ENCODE measurements at places on chromosomes 7 and 10.

DNA sequence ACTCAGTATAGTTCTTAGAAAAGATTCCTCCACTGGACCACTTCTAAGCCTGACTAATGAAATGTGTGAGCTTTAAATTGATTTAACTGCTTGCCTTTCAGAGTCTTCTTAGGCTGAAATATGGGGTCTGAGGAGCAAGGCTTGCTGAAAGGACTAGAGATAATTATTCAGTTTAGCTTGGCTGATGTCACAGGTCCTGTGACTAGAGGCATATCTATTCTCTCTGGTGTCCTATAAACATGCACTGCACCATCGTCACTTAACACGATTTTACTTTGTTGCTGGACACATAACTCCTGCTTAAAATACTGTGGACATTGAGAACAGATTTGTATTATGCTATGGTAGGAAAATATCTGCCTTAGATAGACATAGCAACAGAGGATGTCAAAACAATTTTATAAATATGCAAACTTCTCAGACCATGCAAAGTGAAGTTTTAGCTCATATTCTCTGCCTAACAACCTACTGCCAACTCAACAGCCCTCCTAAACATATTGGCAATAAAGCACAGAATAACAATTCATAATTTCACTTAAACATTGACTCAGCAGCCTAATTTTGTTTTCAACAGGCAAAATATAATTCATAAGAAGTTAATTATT is 80.2 kb downstream of the RNF133 start:
- DNase-seq = no peak

DNA sequence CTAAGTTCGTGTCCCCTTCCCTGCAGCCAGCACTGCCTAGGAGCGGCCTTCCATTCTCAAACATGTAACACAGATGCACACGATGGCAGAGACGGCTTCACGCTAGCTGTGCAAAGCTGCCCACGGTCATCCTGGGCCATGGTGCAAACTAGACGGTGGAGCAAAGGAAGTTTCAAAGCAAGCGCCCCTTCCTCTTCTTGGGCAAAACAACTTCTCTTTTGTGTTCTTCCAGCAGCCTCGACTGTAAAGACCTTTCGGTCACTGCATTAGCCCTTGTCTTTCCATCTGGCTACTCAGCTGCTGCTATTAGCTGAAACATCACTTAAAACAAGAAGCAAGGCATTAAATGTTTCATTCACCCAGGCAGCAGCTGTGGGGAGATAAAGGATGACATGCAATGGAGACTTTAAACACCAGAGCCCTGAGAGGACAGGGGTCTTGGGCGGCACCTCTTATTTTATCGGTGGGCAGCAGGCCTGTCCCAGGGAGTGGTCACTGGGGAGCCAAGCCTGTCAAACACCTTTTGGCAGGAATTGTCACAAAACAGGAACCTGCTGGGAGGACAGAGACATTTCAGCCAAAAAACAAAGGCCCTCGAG is 214.8 kb downstream of the KLF6 start:
- DNase-seq = no peak

- no peak for DNase-seq
Observed at GRCh38 chr7:32658034-32658433, 162.7 kb downstream of the AVL9 start.

GRCh38 chr10:61669849-61670248 is 7.1 kb downstream of the CABCOCO1 start:
- DNase-seq = no peak

DNA sequence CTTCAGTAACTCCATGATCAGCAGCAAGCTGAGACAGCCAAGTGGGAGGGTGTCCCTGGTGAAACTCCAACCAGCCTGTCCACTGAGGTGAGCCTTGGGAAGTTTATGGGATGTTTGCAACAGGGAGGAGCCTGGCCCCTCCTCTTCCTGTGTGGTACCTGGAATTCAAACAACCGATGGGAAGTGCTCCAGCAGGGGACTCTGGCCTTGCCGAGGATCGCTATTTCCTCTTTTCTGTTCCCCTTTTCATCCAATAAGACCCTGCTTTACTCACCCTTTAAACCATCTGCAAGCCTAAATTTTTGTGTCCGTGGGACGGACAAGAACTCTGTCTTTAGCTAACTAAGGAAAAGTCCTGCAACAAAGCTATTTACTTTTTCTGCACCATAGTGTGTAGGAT is 491.1 kb upstream of the ZMIZ1 start:
- DNase-seq = no peak

DNA sequence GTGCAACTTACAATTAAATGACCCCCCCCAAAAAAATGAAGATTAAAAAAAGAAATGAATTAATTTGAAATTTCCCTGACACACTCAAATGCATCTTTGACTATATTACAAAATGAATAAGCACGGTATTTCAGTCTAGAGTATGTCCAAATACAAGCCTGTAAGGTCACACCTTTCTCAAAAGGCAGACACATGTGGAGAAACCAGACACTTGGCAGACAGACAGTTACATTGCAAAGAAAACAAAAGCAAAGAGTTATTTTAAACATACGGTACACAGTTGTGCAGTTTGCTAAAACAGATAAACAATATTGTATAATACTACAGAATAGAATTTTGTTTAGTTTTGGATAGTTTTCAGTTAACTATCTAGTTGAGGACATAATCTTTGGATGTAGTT is 153.0 kb downstream of the ATE1 start:
- no peak for DNase-seq

- no peak for DNase-seq
Observed at GRCh38 chr10:13891128-13892000, 304.6 kb downstream of the PRPF18 start.

DNA sequence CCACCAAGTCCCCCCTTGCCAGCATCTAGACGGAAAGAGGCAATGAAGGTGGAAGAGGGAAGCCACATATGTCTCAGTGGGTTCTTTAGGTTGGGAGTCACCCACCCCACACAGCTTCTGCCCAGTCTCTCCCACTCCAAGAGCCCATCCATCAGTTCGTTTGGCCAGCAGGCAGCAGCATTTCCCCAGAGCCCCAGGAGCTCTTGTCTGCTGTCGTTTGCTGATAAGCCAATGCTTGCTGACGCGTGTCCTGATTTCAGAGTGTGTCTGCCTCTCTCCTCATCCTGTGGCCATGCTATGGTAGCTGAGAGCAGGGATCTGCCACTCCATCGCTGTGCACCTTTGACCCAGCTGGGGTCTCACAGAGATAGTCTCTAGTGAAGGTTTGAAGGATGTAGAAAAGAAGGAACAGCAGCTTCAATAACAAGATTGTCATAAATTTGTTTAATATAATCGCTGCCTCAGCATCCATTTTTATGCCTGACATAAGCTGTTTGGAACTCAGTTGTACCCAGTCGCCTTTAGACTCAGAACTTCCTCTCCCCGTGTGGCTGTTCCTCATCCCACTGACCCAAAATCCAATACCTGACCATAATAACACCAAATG is 39.4 kb upstream of the GDF10 start:
- no peak for DNase-seq

- no peak for DNase-seq
Observed at GRCh38 chr7:103680161-103681144, 234.4 kb upstream of the SLC26A5 start.

- no peak for DNase-seq
Observed at GRCh38 chr7:116135306-116135705, 75.0 kb upstream of the TES start.

DNA sequence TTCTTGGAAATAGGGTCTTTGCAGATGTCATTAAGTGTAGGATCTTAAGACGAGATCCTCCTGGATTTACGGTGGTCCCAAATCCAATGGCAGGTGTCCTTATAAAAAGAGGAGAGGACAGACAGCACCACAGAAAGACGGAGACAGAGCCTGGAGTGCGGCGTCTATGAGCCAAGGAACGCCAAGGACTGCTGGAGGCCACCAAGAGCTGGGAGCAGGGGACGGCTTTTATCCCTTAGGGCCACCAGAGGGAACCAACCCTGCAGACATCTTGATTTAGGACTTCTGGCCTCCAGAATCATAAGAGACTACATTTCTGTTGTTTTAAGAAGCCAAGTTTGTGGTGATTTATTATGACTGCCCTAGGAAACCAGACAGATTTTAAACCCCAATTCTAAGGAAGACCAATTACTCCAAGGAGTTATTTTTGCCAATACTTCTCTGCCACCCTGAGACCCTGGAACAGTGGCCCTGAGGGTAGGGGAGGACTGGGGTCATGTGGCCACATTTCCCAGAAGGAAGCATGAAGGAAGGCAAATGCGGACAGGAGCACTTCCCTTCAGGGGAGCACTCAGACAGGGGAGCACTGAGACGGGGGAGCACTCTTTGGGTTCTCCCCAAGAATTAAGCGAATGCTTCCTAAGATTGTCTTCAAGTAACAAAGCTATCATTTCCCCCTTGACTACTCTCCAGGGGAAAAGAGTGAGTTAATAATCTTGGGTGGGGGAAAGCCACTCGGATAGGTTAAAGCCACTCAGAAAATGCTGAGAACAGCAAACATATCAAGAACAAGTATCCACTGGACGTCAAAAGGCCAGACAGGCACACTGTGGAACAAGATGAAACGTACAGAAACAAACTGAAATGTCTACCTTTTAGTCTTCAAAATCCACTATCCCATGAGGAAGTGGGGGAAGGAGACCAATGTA is 67.5 kb downstream of the CHST15 start:
- DNase-seq = no peak

- DNase-seq = no peak
Observed at GRCh38 chr7:43201912-43202311, 89.5 kb downstream of the HECW1 start.

DNA sequence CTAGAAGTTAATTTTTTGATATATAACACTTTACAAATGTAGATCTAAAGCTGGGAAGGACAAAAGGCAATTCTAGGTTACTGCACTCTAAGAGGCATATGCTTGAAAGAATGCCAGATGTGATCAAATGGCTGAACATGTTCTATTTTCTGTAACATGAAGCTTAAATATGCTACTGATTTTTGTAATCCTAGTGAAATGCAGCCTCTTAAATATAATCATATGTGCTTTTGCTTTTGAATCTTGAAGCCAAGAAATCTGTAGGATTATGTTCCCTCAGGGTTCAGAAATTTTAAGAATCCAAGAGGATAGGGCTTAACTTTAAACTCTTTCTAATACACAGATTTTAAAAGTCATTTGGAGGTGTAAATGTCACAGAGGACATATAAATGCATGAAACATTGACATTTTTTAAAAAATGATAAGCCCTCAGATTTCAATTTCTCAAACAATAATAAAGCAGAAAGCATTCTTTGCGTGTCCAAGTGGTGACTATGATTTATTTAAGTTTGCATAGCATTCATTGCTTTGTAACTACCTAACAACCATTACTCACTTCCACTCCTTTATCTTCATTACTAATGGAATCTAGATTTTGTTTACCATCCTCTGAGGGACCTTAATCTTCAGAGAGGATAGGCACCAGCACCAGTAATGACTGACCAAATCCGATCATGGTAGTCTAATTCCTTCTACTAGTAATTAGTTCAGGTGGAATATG is 170.4 kb downstream of the MAGI2 start:
- DNase-seq = no peak

DNA sequence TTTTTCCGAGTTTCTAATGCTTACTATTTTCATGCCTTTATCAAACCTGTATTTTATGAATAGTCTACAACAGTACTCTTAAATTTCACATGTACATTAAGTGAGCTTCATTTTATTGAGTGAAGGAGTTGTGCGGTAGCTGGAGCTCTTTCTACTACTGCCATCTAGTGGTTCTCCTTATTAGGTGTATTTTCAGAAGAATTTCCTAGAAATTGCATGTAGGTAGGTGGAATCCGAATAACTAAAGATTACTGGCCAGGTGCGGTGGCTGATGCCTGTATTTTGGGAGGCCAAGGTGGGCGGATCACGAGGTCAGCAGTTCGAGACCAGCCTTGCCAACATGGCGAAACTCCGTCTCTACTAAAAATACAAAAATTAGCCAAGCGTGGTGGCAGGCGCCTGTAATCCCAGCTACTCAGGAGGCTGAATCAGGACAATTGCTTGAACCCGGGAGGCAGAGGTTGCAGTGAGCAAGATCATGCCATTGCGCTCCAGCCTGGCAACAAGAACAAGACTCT is 38.3 kb downstream of the LRRC72 start:
- DNase-seq = no peak

DNA sequence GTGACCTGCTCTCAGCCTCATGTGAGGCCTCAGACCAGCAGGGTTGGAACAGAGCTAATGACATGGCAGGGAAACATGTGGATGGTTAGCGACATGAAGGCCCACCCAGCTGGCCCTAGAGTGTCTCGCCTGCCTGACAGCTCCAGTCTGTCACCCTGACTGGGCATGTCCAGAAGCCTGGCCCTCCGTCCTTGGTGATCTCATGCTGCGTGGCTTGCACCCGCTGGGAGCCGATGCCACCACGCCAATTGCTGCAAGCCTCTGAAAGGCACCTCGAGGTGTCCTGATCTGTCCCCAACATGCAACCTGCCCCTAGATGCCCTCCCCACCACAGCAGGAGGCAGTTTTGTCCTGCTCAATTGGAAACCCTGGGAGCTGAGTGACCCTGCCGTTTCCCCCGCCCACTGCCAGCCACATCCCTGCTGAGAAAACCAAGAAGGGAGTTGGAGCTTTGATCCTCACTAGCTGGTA is 27.8 kb upstream of the RET start:
- no peak for DNase-seq

GRCh38 chr10:43944381-43945093 is 295.9 kb upstream of the ZNF32 start:
- DNase-seq = no peak

GRCh38 chr10:75487087-75487754 is 55.8 kb downstream of the LRMDA start:
- no peak for DNase-seq

DNA sequence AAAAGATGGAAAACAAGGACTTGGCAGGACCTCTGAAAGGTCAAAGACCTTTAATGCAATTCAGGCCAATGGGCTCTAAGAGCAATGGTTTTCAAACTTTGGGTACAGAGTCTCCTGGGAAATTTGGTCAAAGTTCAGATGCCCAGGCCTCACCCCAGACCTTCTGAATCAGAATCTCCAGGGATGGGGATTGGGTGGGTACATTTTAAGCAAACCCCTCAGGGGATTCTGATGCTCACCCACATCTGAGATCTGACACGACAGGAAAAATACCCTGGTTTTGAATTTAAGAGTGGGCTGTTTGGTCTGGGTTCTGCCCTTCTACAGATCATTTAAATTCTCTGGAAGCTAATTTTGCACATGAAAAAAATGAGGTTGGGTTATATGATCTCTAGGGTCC is 214.8 kb upstream of the PLXNA4 start:
- no peak for DNase-seq

DNA sequence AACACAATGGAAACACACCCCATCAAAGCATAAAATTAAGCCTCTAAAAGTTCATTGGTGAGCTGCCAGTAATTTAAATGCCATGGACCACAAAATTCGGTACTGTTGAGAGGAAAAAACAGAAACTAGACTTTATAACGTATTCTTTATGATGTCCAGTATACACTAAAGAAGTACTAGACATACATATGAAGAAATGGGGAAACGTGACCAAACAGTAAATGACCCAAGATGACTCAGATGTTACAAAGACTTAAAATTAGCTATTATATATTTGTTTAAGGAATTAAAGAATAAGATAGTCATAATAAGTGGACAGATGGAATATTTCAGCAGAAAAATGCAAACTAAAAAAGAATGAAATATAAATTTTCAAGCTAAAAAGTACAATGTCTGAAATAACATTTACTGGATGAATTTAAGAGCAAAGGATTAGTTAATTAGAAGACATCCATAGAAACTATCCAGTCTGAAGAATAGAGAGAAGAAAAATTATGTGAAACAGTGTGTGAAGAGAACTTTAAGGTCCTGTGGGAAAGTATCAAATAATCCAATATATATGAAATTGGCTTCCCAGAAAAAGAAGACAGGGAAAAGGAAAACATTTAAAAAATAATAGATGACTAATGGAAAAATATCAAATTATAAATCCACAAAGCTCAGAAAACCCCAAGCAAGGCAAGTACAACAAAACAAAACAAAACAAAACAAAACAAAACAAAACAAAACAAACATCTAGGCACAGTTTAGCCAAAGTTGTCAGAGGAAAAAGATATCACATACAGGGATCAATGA is 69.4 kb downstream of the SAMD9 start:
- no peak for DNase-seq
